Occipital lobe (tissue), 3 donors: ENCODE measurements at places on chromosomes 5 and 9.
A peak's percentile ranks its signal among the peaks of the same experiment; 100 is the strongest.

GRCh38 chr5:126981701-126982100, 48.7 kb downstream of the MARCHF3 start:
- DNase-seq, result no peak

DNA sequence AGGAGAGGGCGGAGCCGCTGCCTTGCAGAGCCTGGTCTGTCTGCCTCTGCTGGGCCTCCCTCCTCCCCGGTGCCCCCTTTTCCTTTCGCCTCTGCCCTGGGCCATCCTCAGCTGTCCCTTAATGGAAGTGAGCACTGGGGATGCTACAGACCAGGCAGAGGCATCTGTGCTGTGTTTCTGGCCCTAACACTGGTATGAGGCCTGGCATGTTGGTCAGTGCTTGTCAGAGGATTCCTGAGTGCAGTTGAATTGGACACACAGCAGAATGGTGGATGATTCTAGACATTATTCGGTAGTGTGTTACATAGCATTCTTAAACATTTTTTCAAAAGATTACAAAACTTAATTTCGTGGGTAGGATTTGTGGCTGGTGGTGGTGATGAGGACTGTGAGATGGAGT, 88.6 kb downstream of the EHMT1 start:
- DNase-seq, result no peak

- DNase-seq, result peak; percentile 85
These were observed 27.3 kb upstream of the FGF1 start for GRCh38 chr5:142713121-142713706.

DNA sequence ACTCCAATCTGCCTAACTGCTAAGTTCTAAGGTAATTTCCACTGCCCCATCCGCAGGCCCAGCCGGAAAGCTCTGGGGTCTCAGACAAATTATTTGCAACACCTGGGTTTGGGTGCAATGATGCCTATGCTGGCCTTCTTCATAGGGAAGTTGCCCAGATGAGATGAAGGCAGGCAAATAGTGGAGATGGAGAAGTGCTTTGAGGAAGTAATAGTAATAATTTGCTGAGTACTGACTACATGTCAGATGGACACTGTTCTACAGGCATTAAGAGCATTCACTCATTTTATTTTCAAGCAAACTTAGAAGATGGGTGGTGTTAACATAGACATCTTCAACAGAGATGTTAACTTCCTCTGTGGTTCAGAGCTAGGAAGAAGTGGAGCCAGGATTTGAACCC, 3.8 kb downstream of the PCDH12 start:
- no peak for DNase-seq

DNA sequence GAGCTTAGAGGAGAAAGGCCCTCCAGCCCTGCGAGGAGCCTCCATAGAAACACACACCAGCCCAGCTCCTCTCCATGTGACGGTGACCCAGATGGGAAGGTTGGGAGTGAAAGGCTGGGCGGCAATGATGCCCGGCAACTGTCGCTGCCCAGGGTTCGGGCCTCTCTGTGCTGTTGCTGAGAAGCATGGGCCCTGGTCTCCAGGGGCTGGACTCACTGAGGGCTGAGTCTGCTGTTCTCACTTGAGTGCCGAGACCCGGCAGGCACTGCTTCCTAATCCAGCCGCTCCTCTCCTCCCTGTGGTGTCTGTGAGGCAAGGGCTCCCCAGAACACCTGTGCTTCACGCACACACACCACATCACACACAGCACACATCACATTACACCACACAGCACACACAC, 493.6 kb downstream of the GADD45G start:
- no peak for DNase-seq

GRCh38 chr5:159420940-159421339, 90.7 kb upstream of the IL12B start:
- DNase-seq, result no peak

DNA sequence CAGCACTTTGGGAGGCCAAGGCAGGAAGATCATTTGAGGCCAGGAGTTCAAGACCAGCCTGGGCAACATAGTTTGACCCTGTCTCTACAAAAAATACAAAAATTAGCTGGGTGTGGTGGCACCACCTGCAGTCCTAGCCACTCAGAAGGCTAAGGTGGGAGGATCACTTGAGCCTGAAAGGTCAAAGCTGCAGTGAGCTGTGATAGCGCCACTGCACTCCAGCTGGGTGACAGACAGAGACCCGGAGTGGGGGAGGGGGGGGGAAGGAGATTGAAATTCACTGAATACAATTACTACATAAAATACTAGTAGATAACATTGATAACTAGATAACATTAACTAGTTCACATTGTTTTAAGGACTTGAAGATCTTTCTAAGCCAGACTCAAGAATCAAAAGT, 345.6 kb downstream of the BNC2 start:
- DNase-seq, result no peak

DNA sequence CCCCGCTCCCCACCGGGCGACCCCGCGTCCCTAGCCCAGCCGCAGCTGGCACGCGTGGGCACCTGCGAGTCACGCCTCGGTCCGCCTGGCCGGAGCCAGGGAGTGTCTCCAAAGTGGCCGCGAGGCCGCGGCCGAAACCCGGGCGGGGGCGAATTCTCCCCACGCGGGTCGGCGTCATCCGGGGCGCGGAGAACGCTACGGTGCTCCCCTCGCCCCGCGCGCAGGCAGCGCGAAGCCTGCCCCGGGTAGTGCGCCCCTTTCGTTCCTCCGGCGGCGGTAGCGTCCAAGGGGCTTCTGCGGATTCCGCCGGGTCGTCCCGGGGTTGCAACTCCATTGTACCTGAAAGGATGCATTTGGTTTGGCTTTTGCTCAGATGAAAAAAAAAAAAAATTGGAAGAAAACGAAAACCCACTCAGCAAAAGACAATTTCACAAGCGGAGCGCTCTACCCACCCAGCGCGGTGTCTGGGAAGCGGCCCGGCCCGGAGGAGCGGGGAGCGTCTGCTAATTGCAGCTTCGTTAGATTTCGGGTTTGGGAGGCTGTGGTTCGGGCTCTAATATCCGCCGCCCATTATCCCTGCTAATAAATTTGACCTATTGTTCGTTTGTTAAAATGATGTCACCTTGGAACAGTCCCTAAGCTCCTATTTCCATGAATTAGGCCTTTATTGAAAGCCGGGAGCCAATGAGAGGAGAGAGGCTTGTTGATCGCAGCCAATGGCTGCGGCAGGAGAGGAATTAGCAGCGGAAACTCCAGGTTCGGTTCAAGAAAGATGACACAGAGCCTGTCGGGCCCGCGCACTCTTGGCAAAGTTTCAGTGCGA, at the start of gene TLX3:
TSS of gene TLX3 (plus strand) at position 796 of the 823 bp plus-strand sequence. CDS start 118 bp downstream, outside the sequence.
- no peak for DNase-seq

DNA sequence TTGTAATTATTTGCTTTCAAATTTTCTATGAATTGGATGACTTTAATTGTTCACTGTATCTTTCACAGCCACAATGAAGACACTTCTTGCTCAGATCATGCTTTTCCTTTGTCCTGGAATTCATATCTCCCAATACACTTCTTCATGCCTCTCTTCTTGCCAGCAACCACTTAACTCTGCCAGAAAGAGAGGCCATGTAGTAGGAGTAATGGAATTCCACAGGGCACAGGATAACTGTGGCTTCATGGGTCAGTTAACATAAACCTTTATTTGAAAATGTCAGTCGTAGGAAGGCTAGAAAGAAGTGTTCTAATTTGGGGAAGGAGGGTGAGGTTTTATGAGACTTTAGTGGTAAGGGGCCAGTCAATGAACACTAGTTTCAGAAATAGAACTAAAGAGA, 190.3 kb downstream of the TMEM167A start:
- DNase-seq, result no peak

DNA sequence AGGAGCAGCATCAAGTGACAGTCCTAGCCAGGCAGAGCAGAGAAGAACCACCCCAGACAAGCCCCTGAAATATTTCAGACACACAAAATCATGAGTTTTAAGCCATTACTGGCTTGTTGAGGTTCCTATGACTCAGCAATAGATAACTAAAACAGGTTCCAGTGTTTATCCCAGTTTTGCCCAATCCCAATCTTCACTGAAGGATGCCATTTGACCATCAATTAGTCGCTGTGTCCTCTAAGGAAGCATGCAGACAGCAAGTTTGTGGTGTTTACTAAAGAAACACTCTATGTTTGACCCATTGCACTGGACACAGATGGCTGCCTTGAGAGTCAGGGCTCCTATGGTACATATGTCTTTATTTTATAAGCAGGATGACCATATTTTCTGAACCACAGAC, 186.7 kb downstream of the SYK start:
- DNase-seq, result no peak

DNA sequence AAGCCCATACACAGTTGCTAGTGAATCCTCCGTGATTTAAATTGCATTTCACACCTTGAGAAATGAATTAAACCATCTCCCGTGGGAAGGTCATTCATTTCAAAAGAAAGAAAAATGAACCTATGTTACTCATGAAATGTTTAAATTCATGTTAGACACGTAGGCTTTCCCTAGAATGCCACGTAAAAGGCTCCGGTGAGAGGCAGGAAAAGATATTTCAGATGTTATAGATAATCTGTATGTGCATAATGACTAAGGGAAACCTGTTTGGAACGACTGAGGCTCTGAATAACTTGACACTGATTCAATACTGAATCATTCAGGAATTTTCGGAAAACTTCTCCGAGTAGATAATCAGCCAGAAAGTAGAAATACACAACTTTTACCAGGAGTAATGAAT, 134.3 kb upstream of the ICE1 start:
- DNase-seq, result no peak

GRCh38 chr9:79928661-79929223, 357.0 kb downstream of the TLE4 start:
- no peak for DNase-seq

DNA sequence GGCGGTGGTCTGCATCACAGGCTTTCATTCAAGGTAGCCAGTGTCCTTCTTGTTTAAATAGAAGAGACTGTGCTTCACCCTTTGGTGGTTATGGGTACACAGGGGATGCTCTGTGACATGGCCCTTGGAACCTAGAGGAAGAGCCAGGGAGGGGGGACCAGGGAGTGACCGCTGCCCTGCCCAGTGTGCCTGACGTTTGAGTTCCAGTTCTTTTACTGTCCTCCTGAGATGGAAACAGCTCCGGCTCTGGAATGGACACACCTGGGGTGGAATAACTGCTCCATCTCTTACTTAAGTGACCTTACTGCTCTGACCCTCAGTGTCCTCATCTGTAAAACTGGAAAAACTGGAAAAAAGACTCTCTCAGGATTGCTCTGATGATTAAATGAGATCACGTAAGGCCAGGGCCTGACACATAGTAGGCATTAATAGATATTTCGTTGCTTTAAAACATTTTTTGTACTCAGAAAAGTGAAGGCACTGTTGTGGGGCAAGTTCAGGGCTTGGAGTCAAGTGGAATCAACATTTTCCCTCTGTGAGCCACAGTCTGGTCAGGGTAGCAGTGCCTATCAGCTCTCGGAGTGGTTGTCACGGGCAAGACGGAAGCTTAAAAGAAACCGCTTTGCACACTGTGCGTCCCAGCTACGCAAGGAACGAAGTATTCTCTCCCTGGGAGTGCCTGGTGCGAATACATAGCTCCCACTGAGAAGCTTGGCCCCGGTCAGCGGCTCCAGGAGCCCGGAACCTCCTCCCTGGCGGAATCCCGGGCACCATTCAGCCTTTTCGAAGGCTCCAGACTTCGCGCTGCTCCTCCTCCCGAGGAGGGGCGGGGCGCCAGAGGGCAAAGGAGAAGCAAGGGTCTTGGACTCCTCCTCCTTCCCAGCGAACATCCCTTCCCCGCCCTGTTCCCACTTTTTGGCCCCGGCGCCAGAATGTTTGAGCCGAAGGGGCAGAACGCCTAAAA, 5.8 kb downstream of the POU4F3 start:
- no peak for DNase-seq

DNA sequence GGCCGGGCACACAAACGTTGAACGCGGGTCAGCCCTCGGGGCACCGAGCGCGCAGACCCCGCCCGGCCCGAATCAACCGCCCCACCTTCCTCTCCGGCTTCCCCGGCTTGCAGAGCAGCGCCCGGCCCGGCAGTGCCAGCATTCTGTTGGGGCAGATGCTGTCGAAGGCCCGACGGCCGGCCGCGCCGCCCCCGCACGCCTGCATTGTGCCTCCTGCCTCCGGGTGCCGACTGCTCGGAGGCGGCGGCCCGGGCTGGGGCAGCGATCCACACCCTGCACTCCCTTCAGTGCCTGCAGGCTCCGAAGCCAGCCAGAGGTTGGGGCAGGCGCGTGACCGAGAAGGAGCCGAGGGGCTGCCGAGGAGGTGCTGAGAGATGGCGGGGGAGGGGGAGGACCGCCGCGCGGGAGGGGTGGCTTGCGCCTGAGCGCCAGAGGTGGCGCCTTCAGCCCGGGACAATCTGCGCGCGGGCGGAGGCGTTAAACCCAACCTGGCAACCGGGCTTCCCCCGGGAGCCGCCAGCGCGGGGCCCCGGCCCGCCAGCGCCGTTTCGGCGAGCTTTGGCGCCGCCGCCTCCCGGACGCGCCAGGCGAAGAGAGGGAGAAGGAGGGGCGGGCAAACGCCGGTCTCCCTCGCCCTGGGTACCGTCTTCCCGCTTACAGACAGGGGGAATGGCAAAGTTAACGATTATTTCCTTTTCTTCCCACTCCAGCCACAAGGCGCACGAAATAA, at the start of gene MCIDAS:
TSS of gene MCIDAS (minus strand) at position 382 of the 730 bp plus-strand sequence. CDS start at position 205, 177 bp downstream.
- DNase-seq, result no peak

DNA sequence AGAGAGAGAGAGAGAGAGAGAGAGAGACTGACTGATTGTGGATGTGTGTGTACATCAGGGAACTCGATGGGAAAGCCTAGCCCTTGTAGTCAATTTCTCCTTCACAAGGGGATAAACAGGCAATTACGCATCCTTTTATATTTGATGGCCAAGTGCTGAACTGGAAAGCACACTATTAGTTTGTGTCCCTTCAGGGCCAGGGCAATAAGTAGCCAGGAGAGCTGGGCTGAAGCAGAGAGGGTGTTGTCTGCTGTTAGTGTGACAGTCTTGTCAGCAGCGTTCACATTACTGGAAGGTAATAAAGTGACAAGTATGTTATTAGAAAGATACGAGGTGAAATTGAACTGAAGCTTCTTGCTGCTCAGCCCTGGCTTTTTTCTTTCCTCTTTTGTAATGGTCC, 457.7 kb downstream of the BNC2 start:
- no peak for DNase-seq

DNA sequence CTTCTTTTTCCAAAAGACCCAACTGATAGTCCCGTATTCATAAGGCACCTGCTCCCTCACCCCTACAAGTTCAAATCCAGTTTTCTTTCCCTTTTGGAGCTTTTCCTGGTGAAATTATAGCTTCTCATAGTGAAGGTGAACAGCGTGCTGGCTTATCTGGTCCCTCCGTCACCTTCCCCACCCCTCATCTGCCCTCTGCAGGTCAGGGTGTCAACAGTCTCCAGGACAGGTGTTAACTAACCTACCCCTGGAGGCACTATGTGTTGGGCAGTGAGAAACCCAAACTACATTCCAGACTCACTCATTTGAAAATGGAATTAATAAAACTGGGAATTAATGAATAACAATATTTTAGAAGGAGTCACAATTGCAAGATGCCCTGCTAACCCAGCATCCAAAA, 109.0 kb upstream of the TAS2R1 start:
- no peak for DNase-seq

DNA sequence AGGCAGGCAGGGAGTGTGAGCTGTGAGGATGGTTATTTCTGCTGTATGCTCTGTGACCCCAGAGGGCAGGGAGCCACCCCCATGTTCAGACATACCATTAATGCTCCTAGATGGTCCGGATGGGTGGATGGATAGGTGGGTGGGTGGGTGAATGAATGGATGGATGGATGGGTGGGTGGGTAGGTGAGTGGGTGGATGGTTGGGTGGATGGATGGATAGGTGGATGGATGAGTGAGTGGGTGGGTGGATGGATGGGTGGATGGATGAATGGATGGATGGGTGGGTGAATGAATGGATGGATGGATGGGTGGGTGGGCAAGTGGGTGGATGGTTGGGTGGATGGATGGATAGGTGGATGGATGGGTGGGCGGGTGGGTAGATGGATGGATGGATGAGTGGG, 63.4 kb upstream of the BARHL1 start:
- no peak for DNase-seq
